Activated CD4-positive, alpha-beta T cell treated with anti-CD3 and anti-CD28 coated beads, Interleukin-2, amount 50 U/mL, for 24 hours (primary cell): ENCODE measurements at places on chromosomes 1 and 21.

DNA sequence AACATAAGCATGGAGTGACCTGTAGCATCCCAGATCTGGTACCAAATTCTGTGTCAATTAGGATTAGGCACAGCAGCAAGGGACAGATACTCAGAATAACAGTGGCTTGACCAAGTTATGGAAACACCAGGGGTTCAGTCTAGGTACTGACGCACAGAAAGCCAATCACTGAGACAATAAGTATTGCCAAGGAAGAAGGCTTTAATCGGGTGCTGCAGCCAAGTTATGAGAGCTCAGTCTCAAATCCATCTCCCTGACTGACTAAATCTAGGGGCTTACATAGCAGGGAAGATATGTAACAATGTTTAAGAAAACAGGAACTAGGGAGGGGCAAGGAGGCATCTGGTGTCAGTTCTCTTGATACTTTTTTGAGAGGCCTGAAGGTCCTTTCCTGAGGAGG, 39.6 kb upstream of the CTBS start:
- DNase-seq: no peak

- DNase-seq: no peak
Observed at GRCh38 chr1:162709870-162710269, 77.6 kb downstream of the DDR2 start.

- no peak for DNase-seq
Observed at GRCh38 chr1:52306227-52307006, 59.6 kb downstream of the CC2D1B start.

DNA sequence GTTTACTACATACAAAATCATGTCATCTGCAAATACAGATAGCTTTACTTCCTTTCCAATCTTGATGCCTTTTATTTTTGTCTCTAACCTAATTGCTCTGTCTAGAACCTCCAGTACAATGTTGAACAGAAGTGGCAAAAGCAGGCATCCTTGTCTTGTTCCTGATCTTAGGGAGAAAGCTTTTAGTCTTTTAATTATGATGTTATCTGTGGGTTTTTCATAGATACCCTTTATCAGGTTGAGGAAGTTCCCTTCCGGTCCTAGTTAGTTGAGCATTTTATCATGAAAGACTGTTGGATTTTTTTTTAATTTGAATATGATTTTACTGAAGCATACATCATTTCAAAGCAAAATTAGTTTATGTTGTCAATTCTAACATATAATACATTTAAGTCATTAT, 45.7 kb upstream of the DISC1 start:
- DNase-seq: no peak

DNA sequence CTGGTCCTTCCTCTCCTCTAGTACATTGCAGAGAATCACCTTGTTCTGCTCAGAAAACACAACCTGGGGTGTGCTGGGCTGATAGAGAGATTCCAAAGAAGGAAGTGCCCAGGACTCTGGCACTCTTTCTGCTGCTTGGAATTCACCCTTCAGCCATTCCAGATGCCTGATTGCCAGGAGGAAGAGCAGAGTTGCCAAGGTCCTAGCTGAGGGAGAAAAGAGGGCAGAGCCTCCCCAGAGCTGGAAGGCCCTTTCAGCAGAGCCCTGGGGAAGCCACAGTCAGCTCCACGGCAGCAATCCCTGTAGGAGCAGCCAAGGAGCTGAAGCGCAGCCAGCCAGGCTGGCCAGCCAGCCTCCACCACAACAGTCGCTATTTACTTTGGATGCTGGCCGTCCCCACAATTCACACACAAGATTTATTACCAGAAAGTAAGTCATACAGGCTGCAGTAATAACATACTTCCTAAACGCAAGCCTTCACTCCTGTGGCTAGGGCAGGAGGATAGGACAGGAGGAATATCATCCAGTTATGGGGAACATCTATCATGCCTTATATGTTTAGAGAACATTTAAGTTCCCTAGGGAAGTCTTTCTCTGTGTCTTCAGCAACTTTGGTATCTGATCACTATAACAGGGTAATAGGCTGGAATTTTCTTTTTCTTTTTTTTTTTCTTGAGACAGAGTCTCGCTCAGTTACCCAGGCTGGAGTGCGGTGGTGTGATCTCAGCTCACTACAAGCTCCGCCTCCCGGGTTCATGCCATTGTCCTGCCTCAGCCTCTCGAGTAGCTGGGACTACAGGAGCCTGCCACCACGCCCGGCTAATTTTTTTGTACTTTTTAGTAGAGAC, 36.6 kb upstream of the SLC44A3 start:
- no peak for DNase-seq

DNA sequence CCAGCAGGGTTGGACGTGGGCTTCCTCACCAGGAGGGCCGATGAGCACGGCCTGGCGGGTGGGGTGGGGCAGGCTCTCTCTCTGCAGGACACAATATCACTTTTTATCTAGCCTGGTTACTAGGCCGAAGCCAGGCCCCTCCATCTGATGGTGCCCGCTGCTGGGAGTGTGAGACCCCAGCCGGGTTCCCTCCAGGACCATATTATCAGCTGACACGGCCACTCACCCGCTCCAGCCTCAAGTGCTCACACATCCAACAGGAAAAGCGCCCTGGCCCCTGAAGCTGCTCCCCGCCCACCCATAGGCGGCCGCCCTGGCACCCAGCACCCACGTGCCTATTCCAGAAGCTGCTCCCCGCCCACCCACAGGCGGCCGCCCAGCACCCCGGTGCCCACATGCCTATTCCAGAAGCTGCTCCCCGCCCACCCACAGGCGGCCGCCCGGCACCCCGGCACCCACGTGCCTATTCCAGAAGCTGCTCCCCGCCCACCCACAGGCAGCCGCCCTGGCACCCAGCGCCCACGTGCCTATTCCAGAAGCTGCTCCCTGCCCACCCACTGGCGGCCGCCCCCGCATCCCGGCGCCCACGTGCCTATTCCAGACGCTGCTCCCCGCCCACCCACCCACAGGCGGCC, 5.0 kb downstream of the SLC19A1 start:
- no peak for DNase-seq

DNA sequence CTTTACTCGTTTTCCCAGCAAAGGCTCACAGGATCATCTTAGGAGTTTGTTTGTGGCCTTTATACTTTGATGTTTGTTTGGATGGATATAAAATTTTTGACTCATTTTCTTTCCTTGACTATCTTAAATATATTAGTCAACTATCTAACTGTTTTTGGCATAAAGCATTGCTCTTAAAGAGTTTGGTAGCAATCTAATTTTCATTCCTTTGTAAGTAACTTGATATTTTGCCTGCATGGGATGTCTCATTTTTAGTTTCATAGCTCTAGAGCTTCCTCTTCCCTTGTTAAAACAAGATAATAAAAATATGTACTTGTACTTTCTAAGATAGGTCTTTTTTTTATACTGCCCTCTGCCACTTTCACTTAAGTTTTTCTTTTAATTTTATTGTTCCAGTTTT, 161.9 kb downstream of the MAGI3 start:
- no peak for DNase-seq

DNA sequence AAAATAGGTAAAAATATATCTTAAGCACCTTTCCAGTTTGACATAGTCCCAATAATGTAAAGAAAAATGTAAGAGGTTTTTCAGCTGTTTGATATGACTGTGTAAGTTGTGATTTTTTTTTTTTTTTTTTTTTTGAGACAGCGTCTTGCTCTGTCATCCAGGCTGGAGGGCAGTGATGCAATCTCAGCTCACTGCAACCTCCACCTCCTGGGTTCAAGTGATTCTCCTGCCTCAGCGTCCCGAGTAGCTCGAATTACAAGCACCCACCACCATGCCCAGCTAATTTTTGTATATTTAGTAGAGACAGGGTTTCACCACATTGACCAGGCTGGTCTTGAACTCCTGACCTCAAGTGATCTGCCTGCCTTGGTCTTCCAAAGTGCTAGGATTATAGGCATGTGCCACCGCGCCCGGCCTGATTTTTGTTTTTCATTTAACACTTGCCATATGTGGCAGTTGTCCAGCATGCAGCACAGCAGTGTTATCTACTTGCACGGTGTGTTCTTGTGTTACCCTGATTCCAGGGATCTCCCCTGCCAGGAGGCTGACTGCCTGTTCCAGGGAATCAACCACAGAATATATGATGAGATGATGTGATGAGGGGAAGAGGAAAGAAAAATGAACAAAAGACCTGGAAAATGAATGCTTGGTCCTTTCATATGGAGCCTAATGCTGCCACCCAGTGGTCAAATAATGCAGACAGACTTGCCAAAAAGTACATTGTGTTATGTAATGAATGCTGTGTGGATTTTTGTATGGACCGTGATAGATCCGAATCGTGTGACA, 79.0 kb downstream of the RAVER2 start:
- peak; percentile 21 for DNase-seq

DNA sequence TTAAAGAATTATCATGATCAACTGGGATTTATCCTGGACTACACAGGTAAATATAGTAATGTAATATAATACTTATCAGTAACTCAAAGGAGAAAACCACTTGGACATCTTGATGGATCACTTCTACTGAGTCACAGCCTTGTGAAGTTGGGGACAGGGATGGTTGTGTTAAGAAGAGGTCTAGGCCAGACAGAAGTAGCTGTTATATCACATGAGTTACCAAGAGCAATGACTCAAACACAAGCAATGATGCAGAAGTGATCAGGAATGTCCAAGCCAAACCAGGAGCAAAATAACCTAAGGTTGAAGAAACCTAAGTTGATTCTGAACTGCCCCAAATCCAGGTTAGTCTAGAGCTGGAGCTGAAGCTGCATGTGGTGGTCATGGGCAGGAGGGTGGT, 424.5 kb upstream of the DAB1 start:
- no peak for DNase-seq

DNA sequence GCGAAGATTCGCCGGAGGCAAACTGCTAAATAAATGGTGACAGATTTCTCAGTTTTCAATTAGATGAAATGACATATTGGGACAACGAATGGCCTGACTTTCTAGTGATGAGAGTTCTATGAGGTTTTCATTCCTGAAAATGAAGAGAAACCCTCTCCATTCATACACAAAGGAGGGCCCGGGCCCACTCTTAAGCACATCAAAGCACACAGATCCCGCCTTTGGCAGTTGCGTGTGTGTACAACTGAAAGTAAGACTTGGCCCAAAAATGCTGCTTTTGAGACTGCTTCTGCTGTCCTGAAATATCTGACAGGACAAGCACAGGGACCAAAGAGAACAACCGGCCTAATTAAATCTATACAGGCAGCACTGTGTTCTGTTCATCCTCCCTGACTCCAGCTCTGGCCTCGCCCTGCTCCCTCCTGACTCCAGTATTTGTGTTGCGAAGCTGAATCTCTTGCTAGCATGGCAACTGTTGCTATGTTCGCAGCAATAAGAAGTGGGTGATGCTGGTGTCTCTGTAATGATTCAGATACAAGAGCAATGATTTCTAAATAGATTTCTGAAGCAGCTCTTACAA, 7.4 kb downstream of the LRRC53 start:
- DNase-seq: no peak

- DNase-seq: no peak
Observed at GRCh38 chr1:234921266-234922062, 207.2 kb downstream of the TOMM20 start.

DNA sequence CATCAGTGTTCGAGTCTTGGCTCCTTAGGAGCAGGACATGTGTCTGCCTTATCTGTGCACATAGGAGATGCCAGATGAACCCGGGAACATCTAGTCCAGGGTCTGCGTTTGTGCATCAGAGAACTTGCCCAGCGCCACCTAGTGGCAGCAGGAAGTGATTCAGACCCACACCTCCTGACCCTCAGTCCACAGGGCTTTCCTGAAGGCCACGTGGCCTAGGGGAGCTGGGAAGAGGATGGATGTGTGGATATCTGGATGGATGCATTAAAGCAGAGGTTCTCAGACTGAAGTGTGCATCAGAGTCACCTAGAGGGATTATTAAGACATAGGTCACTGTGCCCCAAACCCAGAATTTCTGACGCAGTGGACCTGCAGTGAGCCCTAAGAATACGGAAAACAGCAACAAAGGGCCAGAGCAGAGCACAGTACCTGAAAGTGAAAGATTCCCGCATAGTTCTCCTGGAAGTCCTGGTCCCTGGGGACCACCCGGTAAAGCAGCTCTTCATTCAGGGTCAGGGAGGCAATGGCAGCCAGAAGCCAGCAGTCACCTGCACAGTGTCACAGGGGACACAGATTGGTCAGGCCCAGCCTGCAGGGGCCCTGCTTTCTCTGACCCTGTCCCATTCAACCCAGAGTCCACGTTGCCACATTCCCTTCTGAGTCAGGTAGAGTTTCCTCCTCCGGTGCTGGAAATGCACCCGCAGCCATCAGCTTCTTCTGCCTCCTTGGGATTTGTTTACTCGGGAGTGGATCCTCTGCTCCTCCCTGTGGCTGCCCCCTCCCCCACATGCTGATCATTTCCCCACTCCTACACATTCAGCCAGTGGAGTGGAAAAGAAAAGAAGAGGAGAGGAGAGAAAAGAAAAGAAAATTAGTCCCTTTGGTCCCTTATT, 37.0 kb downstream of the CAPN8 start:
- peak; percentile 22 for DNase-seq

- DNase-seq: no peak
Observed at GRCh38 chr21:45556645-45557615, 14.7 kb upstream of the SLC19A1 start.

DNA sequence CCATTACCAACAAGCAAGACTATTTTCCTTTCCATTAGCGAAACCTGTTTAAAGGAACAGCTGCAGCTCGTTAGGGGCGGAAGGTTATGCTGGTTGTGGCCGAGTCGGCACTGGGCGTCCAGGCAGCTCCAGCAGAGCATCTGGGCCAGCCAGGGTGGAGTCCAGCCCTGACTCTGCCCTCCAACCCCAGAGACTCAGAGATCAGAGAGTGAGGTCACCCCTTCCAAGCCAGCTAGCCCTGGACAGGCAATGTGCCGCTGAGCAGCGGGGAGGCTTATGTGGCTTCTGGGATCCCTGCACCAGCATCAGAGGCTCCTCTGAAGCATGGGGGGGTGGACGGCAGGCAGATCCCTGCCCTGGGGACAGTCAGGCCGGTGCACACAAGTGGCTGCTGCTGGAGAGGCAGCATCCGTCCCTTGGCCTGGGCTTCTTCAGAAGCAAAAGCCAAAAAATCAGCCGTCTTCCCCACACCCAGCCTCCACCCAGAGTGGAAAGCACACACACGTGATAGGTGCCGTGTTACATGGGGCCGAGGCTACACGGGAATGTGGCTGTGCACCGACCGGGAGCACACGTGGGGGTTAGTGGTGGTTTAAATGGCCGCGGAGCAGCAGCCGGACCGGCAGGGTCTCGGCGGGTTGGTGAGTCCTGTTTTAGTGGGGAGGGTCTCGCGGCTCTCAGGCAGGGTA, 30.1 kb downstream of the SLC66A1 start:
- no peak for DNase-seq

DNA sequence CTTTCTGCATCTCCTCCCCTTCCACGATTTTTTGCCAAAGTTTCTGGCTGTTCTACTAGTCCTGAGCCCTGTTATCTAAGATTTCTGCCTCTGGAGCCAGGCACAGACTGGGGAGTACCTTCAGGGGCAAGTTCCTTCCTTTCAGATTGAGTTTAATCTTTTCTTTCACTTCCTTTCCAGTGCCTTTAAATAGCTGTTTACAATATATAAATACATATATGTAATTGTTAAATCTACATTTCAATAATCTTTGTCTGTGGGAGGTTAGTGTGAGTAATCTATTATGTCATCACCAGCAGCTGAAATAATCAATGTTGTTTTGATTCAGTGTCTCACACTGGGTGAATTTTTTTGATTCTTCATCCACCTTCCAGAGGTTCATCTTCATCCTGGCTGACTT, 31.8 kb downstream of the DIPK1A start:
- no peak for DNase-seq

- DNase-seq: no peak
Observed at GRCh38 chr1:174399211-174399610, 48.6 kb upstream of the GPR52 start.
